Amniotic stem cell (primary cell): ENCODE measurements at places on chromosomes 5 and 9.

DNA sequence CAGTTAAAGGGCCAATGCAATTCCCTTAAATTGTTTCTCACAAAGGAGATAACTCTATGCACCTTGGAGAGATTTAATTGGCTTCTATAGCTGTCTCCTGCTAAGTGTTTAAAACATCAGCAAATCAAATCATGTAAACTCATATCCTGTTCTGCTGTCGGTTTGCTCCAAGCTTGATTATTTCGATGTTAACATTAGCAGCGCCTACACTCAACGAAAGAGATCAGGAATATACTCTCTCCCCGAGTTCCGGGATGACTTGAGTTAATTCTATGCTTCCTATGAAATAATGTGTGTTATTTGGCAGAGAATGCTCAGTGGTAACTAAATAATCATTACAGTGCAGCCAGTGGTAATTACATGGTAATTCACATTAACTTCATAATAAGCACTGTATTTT is 338.6 kb downstream of the EBF1 start:
- DNase-seq, result no peak

DNA sequence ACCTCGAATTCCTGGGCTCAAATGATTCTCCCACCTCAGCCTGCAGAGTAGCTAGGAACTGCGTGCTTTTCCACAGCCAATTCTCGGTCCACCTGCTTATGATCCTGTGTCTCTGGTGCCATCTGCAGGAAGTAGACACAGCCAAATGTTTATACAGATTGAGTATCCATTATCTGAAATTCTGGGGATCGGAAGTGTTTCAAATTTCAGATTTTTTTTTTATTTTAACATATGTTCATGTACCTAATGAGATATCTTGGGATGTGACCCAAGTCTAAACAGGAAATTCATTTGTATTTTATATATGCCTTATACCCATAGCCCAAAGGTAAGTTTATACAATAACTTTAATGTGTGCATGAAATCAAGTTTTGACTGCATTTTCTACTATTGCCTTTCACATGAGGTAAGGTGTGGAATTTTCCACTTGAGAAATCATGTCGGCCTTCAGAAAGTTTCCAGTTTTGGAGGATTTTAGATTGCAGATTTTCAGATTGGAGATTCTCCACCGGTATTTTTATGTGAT is 89.5 kb downstream of the ESM1 start:
- DNase-seq, result peak; percentile 35

GRCh38 chr9:72882117-72882775 is 70.6 kb downstream of the ALDH1A1 start:
- no peak for DNase-seq

DNA sequence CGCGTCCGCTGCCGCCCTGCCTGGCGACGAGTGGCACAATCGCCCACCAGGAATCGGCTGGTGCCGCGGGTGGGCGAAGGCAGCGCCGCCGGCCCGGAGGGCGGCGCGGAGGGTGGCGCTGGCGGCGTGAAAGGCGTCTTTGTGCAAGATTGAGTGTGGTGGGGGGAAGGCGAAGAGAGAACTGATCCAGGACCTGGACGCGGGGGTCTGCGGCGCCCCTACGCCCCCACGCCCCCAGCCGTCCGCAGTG is 4.6 kb upstream of the RGMB start:
- DNase-seq, result no peak

- DNase-seq, result no peak
Observed at GRCh38 chr5:89756955-89757354, 652.6 kb downstream of the CETN3 start.

- no peak for DNase-seq
Observed at GRCh38 chr5:69416180-69416579, 1.3 kb downstream of the MARVELD2 start.

GRCh38 chr9:22857316-22857715 is 410.7 kb downstream of the DMRTA1 start:
- DNase-seq, result no peak

DNA sequence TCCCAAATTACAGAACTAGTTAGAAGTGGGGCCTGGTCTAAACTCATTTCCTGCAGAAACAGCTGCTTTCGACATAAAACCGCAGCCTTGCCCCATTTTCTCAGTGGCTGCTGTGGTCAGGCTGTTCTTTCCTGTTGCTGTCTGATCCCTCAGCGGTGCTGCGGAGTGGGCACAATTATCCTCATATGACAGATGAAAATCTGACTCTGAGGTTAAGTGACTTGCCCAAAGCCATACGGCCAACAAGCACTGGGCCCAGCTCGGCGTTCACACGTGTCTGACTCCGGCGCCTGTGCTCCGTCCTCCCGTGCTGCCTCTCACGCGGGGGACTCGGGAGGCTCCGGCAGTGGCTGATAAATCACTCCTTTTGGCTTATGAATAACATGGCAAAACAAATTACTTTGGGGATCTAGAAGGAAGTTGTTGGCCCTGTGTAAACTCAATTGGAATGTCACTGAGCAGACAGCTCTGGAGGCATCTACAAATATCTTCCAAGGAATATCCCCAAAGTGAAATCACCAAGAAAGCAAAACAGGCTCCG is 142.6 kb upstream of the LMX1B start:
- DNase-seq, result peak; percentile 13

- DNase-seq, result no peak
Observed at GRCh38 chr9:108074900-108075299, 585.3 kb upstream of the KLF4 start.

DNA sequence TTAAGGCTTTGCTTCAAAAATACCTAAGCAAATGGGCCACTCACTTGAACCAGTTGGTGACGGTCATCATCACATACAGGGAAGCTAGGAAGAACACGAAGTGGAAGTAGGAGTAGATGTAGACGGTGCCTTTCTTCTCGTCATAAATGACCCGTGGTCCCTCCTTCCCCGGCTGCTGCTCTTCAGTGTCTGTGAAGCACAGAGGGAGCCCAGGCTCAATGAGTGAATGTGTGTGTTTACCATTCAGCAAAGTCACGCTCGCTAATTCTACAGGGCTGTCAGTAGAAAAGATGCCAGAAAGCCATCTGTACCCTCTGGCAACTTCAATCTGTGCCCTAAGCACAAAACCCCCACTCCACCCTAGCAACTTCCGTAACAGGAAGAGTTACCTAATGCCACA is 109.8 kb downstream of the SERINC5 start:
- no peak for DNase-seq

GRCh38 chr9:123807251-123807650 is 122.7 kb downstream of the DENND1A start:
- DNase-seq, result no peak

- no peak for DNase-seq
Observed at GRCh38 chr5:179148703-179149170, 88.6 kb downstream of the ZNF354C start.

DNA sequence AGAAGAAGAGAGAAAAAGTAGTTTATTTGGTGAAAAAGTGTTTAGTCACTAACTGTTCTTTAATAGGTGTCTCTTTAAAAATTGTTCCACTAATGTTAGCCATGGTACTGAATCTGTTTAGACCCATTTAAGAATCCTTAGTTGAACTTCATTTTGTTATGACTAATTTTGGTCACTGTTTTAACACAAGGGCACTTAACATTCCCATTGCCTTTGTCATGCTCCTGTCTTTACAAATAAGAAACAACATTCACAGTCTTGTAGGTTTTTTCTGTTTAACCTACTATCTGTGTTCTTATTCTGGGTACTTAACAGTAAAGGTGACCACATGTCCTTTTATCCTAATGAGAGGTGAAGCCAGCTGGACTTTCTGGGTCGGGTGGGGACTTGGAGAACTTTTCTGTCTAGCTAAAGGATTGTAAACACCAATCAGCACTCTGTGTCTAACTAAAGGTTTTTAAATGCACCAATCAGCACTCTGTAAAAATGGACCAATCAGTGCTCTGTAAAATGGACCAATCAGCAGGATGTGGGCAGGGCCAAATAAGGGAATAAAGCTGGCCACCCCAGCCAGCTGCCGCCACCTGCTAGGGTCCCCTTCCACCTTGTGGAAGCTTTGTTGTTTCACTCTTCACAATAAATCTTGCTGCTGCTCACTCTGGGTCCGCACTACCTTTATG is 116.7 kb downstream of the WDR70 start:
- peak; percentile 21 for DNase-seq

DNA sequence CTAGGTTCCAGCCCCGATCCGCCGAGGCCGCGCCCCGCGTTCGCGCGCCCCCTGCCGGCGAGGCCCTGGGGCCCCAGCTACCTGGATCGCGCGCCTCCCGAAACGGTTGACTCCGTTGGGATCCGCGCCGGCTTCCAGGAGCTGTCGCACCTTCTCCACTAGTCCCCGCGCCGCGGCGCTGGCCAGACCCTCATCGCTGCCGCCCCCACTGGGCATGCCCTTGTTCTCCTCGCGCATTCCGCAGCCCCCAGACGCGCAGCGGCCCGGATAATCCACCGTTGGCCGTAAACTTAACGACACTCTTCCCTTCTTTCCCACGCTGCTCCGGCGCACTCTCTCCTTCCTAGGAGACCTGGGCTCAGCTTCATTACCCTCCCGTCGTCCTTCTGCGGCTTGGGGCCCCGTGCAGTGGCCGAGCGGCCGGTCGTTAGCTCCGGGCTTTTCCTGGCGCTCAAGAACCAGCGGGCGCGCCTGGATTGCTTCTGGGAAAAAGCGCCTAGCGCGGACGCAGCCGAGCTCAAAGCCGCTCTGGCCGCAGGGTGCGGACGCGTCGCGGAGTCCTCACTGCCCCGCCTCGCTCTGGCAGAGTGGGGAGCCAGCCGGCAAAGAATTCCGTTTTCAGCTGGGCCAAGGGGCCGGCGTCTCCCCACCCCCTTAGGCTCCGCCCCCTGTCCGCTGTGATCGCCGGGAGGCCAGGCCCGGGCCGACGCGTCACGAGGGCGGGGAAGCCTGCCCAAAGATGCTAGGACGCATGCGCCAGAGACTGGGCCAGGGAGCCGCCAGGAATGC is at the start of gene CDKN2B:
Gene CDKN2B (minus strand): TSS at position 589 of the 789 bp plus-strand sequence. CDS start 352 bp downstream, at position 237.
- DNase-seq, result peak; percentile 94

DNA sequence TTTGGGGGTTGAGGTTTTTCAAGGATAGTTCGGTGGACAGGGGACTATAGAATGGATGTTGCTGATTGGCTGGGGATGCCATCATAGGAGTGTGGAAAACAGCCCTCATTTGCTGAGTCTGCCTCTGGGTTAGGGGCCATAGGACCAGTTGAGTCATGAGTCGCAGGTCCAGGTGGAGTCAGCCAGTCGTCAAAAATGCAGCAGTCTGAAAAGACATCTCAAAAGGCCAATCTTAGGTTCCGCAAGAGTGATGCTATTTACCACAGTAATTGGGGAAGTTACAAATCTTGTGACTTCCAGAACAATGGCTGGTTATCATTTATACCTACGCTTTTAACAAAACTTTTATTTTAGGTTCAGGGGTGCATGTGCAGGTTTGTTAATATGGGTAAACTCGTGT is 276.0 kb upstream of the DMRT1 start:
- DNase-seq, result no peak

DNA sequence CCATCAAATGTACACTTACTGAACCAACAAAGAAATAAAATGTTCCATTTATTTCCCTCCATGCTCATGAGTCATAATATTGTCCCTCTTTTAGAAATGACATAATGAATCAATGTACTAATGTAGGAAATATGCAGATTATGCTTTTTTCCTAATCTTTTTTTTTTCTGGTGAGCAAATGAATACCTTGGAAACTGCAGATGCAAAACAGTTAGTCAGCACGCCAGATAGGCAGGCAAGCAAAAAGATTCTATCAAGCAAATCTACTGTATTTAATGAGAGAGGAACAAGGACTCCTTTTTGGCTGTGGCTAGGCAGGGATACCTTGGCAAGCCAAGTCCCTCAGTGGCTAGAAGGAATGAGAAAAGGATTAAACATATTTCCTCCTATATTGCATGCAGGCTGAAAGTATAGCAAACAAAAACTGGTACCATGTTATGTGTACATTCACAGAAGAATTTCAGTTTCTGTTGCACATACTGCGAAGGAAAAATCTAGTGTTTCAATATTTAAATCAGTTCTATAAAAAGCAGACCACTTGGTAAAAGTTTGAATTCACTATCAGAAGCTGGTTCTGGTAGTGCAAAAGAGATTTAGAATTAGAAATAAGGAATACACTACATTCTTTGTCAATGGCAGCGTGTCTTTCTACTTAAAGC is 605.4 kb downstream of the TLE1 start:
- peak; percentile 35 for DNase-seq

DNA sequence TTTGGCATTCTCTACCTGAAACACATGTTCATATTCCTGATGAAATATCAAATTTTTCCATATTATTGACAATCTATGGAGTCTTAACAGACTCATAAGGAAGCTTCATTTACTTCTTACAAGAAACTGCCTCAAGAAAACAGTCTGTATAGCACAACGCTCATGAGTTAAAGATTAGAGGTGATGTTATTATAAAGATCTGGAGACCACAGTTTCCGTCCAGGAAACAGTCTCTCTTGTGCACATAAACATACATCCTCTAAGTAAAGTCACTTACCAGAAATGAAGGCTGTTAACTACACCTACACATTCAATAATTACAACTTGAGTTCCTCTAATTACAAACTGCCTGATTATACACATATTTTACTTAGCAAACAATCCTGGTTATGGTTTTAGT is 86.9 kb downstream of the RAPGEF6 start:
- no peak for DNase-seq

GRCh38 chr9:128206484-128206883 is 3.3 kb downstream of the DNM1 start:
- no peak for DNase-seq

DNA sequence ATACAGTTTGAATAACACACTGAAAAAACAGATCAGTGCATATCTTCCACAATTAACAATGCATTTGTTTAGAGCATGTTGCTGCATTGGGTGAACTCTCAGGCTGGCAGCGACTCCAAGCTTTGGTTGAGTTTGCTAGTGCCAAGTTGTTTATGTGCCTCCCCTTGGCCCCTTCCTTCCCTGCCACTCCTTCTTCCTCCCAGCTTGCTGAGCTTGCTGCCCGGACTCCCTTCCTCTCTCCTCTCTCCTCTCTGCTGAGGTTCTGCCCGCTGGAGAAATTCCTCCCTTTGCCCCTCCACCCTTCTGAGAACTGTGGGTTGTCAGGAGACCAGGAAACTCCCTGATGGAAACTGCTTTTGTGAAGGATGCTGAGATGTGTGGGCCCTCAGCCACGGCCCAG is 247.3 kb downstream of the PDZD2 start:
- no peak for DNase-seq

DNA sequence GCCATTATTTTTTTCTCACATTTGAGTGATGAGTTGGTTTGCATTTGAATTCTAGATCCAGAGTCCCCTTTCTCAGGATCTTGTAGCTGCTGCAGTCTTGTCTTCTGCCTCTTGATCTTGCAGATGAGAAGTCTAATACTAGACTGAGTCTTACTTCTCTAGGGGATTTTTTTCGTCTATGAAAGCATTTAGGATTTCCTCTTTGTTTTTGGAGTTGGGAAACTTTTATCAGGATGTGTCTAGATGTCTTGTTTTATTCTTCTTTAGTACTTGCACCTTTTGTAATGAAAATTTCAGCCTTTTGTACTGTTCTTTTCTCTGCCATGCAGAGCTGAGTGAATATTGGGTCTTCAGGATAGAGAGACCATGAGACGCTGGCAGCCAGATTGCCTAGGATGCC is 65.4 kb downstream of the ZNF618 start:
- no peak for DNase-seq

DNA sequence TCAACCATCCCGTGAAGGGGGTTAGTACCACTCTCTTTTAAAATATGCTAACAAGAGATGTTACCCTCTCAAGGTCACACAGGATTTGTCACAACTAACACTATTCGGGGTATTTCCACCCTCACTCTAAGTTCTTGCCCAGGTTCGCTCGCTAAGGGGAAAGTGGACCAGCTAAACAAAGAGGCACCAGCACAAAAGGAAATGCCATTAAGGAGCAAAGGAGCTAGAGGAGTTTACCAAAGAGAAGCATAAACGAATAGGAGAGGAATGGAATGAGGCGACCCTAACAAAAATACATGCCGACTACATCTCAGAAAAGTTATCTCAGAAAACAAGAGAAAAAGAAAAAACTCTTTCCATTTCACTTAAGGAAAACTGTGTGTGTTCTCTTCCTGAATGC is 170.9 kb downstream of the DCP2 start:
- DNase-seq, result no peak
